ENCODE measurements at places on chromosomes 11 and 22.

DNA sequence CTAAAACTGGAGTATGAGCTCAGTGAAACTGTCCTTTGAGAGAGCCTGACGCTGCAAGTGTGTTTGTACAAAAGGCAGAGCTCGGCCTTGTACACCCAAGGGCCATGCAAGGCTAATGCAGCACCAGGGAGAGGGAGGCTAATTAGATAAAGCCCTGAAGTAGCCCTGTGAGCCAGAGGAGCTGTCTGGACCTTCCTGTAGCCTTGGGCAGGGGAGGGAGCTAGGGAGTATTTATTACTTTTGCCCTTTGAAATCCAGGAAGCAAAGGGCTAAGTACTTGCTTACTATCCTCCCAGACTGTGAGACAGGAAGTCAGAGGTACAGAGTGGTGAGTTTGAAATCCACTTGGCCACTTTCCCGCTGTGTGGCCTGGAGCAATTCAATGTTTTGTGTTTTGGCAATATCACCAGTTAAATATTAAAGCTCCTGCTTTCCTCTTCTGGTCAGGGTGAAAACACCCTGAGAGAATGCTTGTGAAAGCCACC is 10.2 kb upstream of the LDHA start:
- no peak for DNase-seq

GRCh38 chr22:44557064-44557748 is 59.2 kb upstream of the RTL6 start:
- DNase-seq, result no peak

DNA sequence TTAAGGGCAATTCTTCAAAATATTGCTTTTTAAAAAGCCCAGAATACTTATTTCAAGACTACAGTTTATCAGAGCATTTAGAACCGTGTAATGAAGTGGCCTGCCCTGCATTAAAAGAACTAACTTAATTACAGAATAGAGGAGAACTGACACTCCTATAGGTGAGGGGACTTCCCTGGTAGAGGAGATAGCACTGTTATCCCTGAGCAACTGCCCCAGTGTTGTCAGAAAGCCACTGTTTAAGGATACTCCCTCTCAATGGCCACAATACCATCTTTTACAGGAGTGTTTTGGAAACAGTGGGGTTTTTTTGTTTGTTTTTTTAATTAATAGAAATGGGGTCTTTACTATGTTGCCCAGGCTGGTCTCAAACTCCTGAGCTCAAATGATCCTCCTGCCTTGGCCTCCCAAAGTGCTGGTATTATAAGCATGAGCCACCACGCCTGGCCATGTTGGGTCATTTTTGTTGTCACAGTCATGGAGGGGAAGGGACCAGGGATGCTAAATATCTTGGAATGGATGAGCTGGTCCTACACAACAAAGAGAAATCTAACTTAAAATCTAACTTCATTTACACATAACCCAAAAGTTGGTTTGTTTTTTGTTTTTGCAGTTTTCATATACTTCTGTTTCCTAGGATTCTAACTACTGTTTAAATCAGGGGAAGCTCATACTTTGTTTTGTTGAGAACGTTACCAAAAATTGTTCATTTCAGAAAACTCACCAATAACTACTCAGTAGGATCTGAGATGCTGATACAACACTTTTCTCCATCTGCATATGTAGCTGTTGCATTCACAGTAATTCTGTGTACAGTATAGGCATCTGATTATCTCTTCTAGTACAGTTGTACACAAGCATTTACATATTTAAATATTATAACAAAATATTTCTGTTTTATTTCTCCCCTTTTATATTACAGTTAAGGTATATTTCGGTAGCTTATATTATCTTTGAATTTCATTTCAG is 8.1 kb downstream of the RPL27A start:
- DNase-seq, result no peak

GRCh38 chr22:38413085-38414008 is 41.7 kb downstream of the KCNJ4 start:
- no peak for DNase-seq

DNA sequence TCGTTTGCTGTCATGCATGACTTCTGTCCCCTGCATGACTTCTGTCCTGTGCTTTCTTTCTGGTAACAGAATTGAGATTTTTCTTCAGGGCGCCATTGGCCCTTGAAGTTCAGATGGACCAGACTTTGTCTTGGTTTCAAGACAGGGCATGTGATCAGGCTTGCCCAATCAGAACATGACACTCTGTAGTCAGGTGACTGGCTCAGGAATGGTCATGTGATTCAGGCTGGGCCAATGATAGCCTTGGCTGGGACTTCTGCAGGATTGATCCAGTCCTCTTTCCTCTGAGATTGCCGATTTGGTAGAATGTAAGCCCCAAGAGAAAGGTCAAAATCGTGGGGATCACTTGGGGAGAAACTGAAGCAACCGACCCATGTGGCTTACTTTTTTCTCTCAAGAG is 90.5 kb upstream of the ALX4 start:
- no peak for DNase-seq

DNA sequence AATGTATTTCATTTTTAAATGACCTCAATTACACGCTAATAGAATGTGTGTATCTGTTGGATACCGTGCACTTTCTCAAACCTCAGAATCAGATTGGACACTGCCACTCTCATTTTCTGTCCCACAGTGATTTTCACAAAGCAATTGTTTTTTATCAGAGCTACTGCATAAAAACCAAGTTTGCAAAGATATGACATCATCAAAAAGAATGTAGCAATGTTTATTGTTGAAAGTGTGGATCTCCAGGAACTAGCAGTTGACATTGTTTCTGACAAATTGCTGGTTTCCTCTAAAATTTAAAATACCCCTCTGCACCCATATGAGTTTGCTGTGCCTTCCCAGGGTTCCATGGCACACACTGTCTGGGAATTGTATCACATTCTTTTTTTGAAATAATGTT is 362.7 kb upstream of the DDI1 start:
- DNase-seq, result no peak

DNA sequence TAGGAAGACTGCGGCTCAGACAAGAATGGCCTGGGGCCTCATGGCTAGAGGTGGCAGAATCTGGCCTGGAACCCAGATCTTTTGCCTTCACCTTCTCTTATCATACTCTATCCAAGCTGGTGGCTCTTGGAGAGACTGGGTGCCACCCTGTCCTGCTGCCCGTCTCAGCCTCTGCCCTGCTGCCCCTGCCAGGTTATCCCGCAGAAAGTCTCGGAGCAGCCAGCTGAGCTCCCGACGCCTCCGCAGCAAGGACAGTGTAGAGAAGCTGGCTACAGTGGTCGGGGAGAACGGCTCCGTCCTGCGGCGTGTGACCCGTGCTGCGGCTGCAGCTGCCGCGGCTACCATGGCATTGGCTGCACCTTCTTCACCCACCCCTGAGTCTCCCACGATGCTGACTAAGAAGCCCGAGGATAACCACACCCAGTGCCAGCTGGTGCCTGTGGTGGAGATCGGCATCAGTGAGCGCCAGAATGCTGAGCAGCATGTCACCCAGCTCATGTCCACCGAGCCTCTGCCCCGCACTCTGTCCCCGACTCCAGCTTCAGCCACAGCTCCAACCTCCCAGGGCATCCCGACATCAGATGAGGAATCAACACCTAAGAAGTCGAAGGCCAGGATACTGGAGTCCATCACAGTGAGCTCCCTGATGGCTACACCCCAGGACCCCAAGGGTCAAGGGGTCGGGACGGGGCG is 5.9 kb downstream of the INCENP start:
- DNase-seq, result no peak

GRCh38 chr11:69855421-69855820 is 36.2 kb upstream of the FGF3 start:
- no peak for DNase-seq

DNA sequence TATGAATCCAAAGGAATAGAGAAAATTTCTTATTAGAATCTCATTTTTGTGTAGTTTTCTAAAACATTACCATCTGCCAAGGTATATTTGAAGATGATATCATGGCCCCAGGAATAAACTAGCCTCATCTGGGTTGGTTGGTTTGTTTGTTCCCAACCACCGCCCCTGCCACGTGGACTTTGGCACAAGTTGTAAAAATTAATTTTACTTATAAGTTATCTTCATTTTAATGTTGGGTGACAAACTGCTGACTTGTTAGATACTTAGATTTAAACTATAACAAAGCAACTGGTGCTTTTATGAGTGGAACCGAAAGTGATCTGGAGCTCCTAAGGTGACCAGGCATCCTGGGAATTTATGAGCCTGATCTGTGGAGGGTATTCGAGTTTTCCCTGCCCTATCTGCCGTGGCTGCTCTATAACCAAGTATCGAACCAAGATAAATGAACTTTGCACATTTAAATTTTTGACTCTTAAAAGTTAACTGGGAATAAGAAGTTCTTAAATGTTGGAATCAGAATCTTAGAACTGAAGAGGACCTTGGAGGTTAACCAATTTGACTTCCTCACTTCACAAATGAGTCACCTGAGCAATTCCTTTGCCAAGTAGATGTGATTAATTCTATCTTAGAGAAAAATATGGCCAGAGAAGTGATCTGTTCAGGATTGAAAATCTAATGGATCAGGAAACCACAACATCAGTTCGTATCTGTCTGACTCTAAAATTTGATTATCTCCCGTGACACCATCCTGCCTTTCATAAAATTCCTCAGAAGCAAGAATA is 129.1 kb upstream of the ARHGAP42 start:
- no peak for DNase-seq

DNA sequence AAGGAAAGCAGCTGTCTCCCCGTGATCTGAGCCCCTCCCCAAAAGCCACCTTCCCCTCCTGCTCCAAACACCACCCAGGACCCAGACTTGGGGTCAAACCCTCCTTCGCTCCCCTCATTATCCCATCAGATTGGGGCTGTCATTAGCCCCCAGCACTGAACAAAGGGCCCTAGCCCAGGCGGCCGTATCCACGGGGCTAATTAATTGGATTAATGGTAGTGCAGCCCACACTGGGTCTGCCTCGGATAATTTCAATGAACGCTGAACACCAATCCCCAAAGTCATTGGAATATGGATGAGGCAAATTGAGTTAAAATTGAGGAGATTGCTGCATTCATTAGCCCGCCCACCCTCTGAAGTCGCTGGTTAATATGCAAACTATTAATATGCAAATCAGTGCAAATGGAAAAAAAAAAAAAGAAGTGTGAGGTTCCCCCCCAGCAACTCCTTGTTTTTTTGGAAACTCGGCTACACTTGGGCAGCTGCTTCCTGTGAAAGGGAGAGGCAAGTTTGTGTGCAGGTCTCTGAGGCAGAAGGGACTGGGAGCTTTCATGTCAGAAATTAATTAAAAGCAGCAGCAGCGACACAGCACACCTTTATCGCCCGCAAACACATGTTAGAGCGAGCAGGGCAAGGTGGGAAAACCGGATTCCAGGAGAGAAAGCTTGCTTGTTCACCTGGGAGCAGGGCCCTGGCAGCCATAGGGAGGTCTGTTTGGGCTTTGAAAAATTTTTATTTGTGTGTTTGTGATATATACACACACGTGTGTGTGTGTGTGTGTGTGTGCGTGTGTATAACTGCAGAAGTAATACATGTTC is 517.8 kb downstream of the MIAT start:
- no peak for DNase-seq

DNA sequence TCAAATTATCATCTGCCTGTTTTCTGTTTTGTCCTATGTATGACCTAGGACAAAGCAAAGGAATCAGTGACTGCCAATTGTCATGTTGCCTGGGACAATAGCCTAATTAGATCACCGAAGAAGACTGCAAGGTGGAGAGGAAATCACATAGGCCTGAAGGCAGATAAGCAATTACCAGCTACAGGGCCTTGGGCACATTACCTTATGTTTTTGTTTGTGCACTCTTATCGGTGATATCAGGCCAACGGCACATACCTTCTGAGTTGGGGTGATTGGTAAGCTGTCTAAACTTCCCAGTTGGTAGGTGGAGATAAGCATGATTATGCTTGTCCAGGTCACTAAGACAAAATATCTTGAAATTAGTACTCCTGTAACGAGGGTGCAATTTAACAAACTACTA is 58.1 kb upstream of the FAM181B start:
- no peak for DNase-seq

DNA sequence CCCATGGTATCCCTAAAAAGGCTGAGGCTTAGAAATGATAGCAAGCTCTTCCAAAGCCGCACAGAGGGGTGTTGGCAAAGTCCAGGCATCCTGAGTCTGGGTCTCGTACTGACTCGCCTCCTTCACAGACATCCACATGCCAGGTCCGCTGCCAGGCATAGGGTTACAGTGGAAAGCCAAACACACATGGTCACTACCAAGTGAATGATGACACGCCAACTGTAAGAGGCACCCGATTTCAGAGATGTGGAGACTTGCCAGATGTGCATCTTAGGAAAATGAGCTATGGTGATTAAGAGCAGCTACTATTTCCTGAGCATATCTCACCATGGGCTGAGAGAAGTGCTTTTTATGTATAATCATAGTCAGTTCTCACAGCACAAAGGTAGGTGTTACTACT is 314.9 kb downstream of the MIAT start:
- DNase-seq, result no peak

DNA sequence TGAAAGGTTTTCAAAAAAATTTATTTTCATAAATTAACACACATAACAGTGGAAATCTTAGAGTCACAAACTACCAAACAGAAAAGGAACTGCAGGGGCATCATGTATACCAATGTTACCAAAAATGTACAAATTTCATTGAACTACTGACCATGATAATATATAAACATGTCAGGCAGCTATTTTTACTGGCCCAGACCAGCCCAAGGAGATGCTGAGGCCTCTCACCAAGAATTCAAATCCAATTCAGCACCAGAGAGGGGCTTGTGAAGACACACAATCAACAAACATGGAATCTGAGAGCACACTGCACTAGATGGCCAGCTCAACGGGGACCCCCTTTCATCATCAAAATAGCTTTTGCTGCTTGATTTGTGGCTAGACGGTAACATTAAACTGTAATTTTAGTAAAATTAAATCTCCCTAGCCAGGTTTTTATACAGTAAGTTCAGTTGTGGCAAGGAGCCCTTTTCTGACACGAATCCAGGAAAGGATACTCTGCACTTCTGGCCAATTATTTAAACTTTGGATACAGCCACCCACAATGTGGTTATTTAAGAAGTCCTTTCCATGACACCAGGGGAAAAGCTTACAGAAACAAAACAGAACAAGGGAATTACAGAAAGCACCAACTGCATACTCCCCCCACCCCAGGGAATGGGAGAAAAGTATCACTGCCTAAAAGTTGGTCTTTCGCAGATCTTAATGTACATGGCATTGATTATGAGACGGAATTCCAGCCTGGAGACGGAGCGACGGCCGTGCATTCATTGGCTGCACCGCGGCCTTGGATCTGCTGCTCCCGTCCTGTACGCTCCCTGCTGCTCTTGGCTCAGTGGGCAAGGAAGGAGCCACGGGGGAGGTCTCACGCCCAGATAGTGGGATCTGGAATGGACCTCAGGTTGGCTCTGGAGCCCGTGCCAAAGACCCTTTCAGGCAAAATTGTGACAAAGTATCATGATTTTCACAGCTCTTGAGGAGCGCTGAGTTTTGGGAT is 19.6 kb upstream of the PISD start:
- no peak for DNase-seq
